Fibroblast of skin of right quadriceps (primary cell): ENCODE measurements at places on chromosomes 2 and 18.

GRCh38 chr2:222623756-222624309 is 32.1 kb downstream of the FARSB start:
- DNase-seq: no peak

DNA sequence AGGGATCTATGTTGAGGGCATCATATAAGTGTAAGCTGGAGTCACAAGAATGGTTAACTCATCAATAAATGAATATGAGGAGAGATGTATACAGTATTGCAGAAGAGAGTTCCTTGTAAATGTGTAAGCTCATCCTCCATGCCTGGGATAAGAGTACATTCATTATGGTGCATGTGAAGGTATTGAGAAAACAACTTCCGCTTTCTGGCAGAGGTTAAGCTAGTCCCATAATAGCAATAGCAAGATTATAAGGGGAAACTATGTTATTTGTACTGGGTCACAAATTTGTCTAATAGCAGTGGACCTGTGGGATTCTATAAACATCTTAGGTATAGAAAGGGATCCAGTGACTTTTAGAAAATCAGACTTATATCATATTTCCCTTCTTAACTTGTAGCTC is 44.1 kb downstream of the SCN2A start:
- DNase-seq: no peak

- DNase-seq: no peak
Measured at GRCh38 chr18:69691008-69691760, 256.5 kb downstream of the CD226 start.

DNA sequence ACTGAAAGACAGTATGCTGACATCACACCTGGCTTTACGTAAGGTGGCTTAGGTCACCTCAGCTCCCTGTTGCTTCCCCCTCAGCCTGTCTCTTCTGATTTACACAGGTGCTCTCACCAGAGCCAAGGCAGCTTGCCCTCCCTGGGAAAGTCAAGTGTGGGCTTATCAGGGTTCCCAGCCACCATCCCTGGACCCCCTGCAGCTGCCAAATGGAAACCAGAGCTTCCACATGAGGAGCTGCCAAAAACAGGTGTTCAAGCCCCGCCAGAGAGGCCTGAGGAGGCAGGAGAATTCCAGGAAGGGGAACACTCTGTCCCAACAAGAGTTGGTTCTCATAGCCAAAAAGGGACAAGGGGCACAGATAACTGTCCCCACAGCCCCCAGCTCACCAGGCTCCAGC is 266.7 kb downstream of the ATAD2B start:
- DNase-seq: no peak

DNA sequence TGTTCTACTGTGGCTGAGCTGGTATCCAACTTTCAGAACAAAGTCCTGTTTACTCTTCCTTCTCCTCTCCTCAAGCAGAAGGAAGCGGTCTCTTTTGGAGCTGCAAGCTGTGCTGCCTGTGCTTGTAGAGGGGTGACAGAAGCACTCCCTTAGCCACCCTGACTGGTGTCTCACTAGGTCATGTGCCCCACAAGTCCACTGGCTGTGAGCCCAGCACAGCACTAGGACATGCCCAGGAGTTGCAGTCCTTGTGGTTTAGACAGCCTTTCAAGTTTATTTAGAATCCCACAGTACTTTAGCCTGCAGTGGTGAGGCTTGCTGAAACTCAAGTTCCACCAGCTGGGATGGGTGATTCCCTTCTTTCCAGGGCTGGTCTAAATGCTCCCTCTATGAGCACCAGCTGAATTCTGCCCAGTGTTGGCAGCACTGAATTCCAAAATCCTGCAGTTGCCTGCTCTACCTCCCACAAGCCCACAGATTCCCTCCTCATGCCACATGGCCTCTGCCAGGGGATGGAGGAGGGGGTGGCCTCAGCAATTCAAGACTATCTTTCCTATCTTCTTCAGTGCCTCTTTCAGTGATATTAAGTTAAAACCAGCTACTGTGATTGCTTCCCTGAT is 61.2 kb downstream of the CCDC85A start:
- DNase-seq: peak; percentile 16

DNA sequence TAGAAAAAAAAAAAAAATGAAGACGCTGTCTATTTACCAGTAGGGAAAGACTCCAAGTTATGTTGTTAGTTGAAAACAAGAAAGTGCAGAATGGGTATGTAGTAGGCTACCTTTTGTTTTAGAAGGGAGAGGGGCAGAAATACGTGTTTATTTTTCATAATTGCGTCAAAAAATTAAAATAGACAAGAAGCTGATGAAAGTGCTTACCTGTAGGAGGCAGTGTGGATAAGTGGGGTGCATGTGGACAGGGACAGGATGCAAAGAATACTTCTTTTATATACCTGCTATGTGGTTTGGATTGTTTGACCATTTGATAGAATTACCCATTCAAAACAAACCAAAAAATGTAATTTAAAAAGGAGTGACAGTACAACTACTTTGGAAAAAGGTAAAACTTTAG is 3.0 kb upstream of the GCG start:
- no peak for DNase-seq

- DNase-seq: no peak
Measured at GRCh38 chr2:18104595-18105224, 226.2 kb downstream of the KCNS3 start.

- no peak for DNase-seq
Measured at GRCh38 chr2:86744152-86744551, 24.1 kb downstream of the RMND5A start.

GRCh38 chr18:653512-653911 is 3.9 kb upstream of the TYMS start:
- no peak for DNase-seq

DNA sequence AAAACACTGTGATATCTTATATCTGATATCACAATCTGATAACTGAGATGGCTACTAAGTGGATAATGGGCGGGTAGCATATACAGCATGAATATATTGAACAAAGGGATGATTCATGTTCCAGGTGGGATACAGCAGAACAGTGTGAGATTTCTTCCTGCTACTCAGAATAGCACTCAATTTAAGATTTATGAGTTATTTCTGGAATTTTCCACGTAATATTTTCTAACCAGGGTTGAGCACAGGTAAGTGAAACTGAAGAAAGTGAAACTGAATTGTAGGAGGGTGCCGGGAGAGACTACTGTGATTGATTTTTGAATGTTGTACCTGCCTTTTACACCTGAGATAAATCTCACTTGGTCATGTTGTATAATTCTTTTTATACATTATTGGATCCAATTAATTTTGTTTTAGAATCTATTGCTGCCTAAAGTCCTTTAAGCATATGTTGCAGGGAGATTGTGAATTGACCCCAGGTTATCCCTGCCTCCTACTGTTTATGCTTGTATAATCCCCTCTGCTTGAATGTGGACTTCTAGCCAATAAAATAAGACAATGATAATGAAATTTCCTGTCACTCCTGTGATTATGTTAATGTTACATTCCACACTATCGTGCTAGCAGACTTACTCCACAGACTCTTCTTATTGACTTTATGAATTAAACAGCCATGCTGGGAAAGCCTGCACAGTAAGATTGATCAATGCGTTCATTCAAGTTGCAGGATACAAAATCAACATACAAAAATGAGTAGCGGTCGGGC is 67.6 kb upstream of the RBBP8 start:
- DNase-seq: no peak

GRCh38 chr2:197300139-197300538 is 10.4 kb downstream of the ANKRD44 start:
- no peak for DNase-seq

DNA sequence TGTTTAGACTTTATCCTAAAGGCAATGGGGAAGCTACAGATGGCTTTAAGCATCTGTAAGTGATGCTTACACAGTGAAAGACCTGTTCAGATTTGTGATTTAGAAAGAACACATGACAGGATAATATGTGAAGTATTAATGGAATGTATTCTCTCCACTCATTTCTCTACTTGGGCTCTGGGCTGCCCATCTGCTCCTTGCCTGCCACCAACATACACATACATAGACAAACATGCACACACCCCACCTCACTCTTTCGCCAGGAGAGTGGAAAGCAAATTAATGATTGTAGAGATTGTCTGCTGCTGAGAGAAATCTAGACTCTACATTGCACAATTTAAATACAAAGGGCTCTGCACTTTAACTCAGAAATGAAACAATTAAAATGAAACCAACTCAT is 61.0 kb upstream of the NFE2L2 start:
- DNase-seq: peak; percentile 66

DNA sequence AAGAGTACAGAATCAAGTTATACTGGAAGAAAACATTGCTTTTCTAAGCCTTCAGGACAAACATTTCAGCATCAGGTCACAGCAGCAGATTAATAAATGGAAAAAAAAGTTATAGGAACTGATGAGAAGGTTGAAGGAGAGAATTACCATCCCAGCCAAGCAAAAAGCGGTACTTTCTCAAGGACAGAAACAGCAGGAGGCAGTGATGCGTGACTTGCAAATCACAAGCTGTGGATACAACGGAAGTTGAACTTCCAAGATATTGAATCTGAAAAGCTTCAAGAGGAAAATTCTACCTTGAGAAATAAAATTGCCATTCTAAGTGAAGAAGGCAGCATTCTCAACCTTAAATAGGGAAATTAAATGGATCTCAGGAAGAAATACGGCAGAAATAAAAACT is 18.5 kb upstream of the SERPINB12 start:
- peak; percentile 13 for DNase-seq

- no peak for DNase-seq
Measured at GRCh38 chr2:158723921-158724802, 71.0 kb upstream of the DAPL1 start.

GRCh38 chr2:165645930-165646831 is 147.9 kb downstream of the GALNT3 start:
- peak; percentile 76 for DNase-seq

DNA sequence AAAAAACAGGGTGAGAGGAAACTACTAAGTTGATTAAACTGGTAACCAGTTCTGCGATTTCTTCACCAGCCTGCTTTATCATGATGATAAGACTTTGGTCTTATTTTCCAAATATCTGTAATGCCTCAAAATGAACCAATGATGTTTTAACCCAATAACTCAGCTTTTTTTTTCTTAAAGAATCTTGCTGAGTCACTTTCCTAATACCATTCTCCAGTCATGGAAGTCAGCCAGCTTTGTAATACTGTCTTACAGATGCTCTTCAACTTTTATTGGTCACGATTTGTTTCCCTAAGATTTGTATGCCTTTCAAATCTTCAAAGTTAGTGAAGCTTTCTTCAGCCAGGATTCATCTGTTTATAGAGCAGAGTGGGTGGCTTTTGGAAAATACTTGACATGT is 47.7 kb upstream of the SMIM21 start:
- peak; percentile 95 for DNase-seq

DNA sequence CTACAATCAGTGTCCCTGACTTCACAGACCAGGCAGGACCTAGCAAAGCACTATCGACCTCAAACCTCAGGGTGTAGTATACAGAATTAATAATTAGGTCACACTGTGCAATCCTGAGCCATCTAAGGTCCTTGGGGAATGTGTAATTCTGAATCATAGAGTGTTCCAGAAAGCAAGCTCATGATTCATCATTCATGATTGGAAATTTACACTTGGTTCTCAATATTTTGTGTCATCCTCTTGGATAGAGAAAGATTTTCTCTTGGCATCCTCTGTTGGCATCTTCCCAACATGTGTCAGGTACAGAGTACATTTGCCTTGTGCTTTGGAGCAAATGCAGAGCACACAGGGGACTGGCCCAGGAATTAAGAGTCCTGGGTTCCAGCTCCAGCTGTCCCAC is 245.0 kb upstream of the NT5C1B start:
- peak; percentile 86 for DNase-seq
